ENCODE measurements at places on chromosomes 16 and 17.
A peak's percentile ranks its signal among the peaks of the same experiment; 100 is the strongest.

- DNase-seq, result no peak
Observed at GRCh38 chr16:57544124-57544653, 1.7 kb downstream of the ADGRG5 start.

DNA sequence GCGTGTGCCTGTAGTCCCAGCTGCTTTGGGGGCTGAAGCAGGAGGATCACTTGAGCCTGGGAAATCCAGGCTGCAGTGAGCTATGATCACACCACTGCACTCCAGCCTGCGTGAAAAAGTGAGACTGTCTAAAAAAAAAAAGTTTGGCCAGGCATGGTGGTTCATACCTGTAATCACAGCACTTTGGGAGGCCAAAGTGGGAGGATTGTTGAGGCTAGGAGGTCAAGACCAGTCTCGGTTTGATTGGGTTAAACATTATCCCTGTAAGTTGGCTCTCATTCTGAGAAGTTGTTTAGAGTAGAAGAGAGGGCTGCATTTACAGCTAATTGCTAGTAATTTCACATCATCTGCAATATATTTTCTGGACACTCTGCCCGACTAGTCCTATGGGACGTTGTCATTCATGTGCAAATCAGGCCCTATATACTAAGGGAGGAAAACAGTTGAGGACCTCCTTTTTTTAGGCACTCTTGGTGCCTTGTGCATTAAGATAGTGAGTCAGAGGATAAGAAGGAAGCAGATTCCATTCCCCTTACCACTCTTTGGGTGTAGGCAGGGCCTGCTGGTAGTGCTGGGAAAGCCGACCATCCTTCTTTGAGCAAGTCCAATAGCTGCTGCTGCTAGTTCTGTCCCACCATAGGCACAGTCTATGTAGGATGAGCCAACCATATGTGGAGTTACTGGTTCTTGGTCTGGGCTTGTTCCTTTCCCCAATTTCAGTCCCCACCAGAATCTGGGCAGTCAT, 18.7 kb downstream of the HMOX2 start:
- DNase-seq, result peak; percentile 56

DNA sequence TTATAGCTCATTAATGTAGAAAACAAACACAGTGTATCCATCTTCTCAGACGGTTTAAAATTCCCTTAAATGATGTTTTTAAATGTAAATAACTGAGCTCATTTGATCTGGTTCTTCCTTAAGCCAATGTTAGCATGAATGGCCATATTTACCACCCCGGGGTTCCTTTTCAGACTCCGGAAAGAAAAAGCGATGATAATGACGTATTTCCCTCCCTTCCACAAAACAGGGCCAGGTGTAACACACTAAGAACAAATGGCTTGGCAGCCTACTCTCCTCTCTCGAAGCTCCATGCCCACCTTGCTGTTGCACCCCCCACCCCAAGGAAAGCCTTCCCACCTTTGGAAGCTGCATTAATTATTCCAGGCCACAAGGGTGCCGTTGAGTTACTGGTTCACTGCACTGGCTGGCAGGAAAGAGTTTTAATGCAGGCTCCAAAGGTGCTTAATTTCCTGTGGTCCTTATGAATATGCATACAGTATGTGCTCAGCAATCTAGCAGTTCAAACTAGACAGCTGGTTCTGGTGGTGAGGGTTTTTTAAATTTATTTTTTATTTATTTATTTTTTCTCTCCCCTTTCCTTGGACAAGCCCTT, 378.9 kb downstream of the WWOX start:
- DNase-seq, result no peak

DNA sequence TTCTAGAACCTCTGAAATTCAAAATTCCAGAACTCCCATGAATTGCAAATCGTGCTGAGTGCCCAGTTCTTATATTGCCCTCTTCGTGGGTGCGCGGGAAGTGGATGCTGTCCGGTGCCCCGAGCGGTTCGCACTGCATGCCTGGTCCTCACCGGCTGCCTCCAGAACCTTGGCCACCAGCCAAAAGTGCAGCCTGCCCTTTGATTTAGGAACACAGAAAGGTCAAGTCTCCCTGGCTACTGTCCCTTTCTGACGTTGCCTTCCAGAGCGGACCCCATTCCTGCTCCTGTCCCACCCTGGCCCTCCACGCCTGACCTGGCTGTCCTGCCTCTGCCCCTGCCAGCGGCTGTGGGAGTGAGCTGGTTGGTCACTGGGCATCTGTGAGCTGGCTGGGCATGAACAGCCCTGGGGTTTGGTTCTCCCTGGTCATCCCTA, 9.7 kb downstream of the NEUROD2 start:
- DNase-seq, result no peak

DNA sequence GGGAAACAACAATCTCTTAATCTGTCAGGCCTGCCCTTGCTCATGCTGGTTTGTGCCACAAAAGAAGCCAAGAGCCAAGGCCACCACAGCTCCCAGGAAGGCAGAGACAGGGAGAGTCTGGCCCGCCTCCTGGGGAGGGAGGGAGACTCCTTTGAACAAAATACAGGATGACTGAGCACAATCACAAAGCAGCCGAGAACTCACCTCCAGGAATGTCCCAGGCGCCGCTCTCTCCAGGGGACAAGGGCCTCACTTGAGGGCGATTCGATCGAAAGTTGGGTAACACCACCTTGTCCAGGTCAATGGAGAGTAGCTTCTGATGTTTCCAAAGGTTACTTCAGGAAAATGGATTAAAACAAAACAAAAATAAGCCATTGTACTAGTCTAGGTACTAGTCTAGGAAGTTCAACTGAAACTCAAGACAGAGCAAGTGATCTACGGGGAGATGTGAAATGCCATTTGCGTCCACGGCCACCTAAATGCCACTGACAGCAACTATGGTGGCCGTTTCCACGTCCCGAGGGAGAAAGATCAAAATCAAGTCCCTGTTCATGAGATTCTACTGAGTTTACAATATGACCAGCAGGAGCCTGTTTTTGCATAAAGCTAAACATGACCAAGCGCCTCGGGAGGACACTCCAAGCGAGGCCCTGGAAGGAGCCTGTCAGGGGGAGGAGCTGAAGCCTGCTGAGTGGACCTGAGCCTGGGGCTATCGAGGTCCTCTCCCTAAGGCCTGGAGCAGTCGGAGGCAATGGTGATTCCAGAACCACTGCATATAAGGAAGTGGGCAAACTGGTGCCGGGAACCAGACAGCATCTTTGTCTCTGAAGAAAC, 13.4 kb upstream of the SLC38A8 start:
- DNase-seq, result no peak

DNA sequence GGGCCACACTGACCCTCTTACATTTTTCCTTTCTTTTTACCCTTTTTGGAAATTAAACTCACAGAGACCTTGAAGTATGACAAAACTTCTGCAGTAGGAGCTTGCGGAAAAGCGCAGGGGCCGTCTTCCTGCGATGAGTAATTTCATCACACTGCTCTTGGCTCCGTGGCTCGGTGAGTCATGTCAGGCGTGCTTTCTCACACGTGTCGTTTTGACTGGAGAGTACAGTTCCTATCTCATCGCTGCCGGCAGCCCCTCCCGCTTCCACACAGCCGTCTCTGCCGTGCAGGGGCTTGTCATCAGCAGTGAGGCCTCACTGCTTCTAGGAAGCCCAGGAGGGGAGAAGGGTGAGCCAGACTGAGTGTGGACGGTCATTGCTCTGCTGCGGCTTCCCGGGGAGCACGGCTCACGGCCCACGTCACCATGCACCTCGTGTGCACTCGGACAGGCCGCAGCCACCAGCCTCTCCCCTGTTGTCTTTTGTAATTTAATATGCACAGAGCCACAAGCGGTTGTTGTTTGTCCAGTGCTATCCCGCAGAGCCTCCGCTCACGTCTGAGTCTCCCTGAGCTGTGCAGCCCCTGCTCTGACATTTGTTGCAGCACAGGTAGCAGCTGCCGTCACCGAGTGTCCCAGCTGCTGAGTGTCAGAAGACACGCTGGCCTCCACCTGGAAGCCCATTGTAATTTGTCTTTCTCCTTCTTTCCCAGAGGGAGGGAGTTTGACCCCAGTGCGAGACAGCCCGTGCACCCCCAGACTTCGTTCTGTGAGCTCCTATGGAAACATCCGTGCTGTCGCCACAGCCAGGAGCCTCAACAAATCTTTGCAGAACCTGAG, 99.4 kb upstream of the CHMP6 start:
- DNase-seq, result peak; percentile 91

DNA sequence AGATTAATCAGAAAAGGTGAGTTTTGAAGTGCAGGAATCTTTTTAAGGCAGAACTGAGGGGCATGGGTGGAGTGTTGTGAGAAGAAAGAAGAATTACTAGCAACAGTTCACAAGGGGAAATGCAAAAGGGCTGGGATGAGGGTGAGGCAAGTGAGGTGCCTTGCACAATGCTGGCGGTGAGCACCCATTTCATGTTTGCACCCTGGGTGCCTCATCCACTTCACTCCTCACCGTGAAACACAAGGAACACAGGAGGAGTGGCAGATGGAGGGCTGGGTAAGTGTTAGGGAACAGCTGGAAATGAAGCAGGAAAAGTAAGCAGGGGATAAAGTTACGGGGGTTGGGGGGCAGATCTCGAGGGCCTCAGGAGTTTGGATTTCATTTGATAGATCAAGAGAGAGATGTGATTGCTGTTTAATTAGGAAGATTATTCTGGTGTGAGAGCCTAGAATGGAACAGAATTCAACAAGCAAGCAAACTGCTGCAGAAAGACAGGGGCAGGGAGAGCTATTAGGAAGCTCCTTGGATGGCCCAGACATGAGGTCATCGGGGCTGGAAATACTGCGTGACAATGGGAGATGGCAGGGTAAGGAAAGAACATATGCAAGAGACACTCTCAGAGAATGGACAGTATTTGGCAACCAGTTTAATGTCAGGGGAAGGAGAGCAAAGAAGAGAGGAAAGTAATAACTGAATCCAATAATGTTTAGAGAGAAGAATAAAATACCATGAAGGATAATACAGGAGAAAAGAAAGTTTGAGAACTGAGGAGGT, 8.3 kb upstream of the HEATR6 start:
- no peak for DNase-seq

GRCh38 chr16:23668225-23668624, 10.5 kb upstream of the PLK1 start:
- DNase-seq, result no peak

DNA sequence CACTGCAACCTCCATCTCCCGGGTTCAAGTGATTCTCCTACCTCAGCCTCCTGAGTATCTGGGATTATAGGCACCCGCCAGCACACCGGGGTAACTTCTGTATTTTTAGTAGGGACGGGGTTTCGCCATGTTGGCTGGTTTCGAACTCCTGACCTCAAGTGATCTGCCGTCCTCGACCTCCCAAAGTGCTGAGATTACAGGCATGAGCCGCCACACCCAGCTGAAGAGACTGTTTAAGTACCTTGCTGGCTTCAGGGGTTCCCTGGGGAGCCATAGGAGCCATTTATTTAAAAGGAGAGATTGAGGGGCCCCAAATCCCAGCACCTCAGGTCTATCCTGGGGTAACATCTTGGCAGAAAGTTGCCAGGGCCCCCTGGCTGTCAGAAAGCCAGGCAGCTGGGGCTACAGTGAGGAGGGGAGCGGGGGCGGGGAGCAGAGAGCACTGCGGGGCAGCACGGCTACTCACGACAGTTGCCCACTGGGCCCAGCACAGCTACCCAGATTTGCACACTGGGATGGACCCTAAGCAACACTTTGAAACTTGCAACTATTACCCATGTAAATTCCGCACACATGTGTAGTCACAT, 1.6 kb downstream of the SNAI3 start:
- no peak for DNase-seq

- DNase-seq, result no peak
Observed at GRCh38 chr16:5143761-5144620, 46.4 kb upstream of the EEF2KMT start.

- DNase-seq, result no peak
Observed at GRCh38 chr17:18999911-19000310, 4.7 kb downstream of the FAM83G start.
